ENCODE measurements at places on chromosomes 6 and 20.
A peak's percentile ranks its signal among the peaks of the same experiment; 100 is the strongest.

DNA sequence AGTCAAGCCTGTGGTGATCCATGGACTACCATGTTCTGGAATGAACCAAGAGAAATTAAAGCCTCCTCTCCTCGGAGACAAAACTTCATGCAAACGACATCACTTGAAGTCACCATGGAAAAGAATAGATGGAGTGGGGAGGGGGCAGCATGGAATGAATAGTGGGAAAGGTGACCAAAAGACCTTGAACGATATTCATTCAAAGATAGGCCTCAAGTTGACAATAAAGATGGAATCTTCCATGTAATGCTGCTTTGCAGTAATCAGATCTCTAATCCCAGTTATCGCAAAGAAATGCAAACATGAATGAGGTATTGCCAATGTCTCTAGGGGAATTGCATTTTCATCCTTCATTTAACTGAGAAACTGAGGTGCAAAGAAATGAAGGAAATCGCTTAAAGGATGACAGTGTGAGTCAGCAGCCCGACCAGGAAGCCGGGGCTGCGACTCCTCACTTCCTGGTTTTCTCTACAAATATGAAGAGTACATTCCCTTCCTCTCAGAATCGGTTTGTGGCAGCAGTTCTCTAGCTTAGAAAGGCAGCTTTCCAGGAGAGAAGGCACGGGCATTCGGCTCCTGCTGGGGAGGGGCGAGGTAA, 65.6 kb upstream of the RREB1 start:
- DNase-seq, result no peak

DNA sequence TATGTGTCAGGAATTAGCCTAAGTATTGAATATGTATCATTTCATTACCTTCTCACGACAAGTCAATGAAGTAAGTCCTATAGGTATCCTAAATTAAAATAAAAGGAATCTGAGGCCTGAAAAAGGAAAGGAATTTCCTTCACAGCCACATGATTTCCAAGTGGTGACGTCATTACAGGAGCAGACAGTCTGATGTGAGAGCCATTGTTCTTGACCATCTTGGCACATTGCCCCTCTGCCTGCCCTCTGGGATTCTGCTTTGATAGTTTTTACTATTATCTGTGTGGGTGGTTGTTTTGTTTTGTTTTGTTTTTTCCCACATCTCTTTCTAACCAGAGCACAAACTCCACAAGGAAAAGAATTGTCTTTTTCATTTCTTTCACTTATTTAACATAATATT, 219.8 kb upstream of the UFL1 start:
- no peak for DNase-seq

DNA sequence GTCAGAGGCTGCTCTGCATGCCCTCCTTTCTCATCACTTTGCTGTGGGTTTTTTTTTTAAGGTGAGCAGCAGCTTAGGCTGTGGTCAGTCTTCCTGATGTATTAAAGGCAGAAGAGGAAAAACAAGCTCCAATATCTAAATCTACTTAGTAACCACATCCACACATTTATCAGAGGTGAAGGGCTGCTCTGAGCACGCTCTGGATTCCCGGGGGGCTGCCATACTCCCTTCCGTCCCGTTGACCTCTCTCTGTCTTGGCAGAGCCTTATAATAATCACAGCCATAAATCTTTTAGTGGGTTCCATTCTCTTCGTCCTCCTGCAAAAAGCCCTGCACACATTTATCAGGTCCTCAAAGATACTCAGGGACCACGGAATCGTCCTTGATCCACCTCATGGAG, 2.7 kb upstream of the LEMD2 start:
- DNase-seq, result no peak

GRCh38 chr6:147823936-147824335, 315.4 kb downstream of the SAMD5 start:
- DNase-seq, result no peak

- DNase-seq, result peak; percentile 57
Measured at GRCh38 chr20:58310291-58310782, 822 bp downstream of the RAB22A start.

- no peak for DNase-seq
Measured at GRCh38 chr20:18279242-18279641, 9.1 kb upstream of the ZNF133 start.

GRCh38 chr6:137977814-137978213, 110.8 kb downstream of the TNFAIP3 start:
- no peak for DNase-seq
